ENCODE measurements at places on chromosomes 2 and 18.

- DNase-seq: peak; percentile 27
Measured at GRCh38 chr18:13455960-13456481, 237.5 kb downstream of the LDLRAD4 start.

DNA sequence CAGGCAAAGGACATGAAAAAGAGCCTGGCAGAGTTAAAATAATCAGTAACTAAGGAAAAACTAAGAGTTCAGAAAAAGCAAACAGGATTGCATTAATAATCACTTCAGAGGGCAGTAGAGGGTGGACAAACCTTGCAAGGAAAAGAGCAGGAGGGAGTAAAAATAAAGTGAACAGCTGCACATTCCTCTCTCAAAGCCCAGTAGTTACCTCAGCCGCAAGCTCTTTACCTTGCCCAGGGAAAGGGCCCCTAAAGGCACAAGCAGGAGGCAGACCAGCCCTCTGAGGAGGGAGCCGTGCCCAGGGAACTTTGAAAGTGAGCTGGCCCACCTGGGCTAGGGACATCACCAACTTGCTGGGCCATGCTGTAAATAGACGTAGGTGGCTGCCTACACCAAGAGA lies 196.9 kb downstream of the C1D start:
- no peak for DNase-seq

- no peak for DNase-seq
Measured at GRCh38 chr2:19874726-19875125, 27.1 kb downstream of the TTC32 start.

DNA sequence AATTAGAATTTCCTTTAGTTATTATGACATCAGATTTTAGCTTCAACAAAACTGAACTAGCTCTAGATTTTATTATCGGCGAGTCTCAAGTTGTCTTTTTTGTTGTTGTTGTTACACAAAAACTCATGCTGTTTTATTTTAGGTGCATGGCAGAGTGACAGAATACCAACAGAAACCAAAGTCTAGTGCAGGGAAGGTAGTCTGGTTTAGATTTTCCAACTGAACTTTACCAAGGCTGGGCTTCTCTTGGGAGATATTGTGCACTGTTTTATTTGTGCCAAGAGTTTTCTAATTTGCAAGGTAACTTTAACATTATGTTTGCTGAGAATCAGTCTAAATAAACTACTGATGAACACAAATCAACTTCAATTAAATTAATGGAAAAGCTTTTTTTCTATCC lies 43.6 kb upstream of the RASGRP3 start:
- no peak for DNase-seq

All from GM06990 (cell line).